GM06990 (cell line): ENCODE measurements at places on chromosomes 2 and 18.

- DNase-seq = no peak
Observed at GRCh38 chr18:74149878-74150277, 1.6 kb downstream of the TIMM21 start.

DNA sequence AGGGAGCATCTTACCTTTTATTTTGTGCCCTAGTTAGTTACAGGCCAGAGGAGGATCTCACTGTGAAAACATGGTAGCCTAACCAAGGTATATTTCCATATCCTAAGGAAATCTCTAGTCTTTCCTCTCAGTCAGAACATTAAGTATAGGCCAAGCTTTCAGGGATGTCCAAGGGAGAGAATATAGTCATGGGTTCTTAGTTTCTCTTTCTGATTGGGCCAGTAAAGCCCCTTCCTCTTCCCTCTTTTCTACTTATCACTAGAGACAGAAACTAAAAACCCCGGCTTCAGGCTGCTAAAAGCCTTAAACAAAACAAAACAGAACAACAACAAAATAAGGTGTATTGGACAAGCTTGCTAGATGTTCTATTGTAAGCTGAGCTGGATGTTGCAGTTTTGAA, 44.3 kb upstream of the TNFRSF11A start:
- no peak for DNase-seq

- no peak for DNase-seq
Observed at GRCh38 chr18:50607378-50607926, 47.6 kb downstream of the MAPK4 start.

DNA sequence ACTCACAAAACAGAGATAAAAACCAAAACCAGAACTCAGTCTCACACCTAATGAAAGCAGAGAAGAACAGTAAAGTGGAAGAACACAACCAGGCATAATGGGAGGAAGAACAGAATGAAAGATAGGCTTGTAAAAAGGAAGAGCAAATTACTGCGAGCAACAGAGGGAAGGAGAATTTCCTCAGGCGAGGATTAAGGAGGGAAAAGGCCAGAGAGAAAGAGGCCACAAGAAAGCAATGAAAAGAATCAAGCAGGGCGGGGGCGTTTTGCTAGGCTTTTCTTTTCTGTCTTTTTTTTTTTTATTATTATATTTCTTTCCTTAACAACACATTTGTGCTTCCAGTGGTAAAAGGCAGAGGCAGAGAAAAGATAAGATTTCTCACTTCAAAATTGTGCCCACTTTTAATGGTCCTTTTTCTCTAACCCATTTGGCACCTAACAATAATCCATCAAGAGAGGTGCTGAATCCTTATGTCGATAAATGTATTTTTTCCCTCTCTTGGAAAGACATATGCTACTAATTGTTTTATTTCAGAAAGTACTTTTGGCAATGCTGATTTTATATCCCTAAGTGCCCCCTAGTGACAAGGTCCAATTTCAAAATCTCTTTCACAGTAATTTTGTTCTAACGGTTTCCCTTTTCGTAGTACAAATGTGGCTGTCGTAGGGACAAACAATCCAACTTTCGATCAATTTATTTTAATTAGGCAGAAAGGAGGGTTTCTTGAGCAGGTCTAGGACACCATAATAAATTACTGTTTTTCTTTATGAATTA, 138.7 kb upstream of the AQP4 start:
- DNase-seq = no peak
